ENCODE measurements at places on chromosomes 3 and 15. TPM values are rescaled to one million over a fixed set of nuclear protein-coding genes. Genes with fewer than 3 reads are reported as not detected.

CEMIP gene
- total RNA-seq = 0.85 TPM

- no peak for DNase-seq
Observed at GRCh38 chr3:150242220-150242936, 165.7 kb upstream of the TSC22D2 start.

DNA sequence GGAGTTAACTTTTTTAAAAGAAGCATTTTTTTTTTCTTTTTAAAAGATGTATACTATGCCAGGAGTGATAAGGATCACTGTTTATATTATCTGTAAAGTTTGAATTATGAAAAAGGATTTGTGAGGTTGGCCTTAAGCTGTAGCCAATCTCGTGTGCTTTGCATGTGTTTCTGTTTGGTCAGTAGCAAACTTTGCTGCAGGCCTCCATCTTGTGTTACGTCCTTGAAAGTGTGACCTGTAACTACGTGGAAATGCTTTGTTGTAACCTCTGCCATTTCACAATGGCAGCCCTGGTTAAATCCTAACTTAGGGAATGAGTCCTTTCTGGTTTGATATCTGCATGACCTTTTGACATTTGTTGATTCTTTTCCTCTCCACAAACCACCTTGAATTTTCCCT, 1345.6 kb downstream of the NSUN3 start:
- DNase-seq = no peak

GRCh38 chr3:98596541-98597500, 3.4 kb upstream of the CPOX start:
- peak; percentile 57 for DNase-seq

GRCh38 chr3:107973152-107973551, 117.7 kb downstream of the CD47 start:
- no peak for DNase-seq

MAP6D1 gene
- 3.0 TPM for total RNA-seq

DNA sequence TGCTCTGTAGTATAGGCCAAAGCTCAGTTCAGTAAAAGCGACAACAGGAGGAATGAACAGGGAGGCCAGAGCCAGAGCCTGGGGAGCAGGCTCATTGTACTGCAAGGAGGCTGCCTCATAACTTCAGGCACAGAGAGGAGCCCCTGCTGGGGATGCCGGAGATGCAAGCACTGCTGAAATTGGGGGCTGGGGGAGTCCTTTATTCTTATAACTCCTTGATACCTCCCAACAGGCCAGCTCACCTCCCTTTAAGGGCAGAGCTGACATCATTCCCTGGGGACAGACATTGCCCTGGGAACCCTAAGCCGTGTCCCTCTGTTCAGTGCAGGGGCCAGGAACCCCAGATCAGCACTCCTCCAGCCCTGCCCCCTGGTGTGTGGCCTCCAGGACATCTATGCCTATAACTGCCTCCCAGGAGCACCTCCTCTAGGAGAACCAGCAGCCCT, 83.8 kb upstream of the MRPS22 start:
- no peak for DNase-seq

Measured in dermis blood vessel endothelial cell (primary cell).